NCI-H2029 treated with DMSO at 0.1 percent for 48 hours (cell line): ENCODE measurements at places on chromosomes 4 and X.

DNA sequence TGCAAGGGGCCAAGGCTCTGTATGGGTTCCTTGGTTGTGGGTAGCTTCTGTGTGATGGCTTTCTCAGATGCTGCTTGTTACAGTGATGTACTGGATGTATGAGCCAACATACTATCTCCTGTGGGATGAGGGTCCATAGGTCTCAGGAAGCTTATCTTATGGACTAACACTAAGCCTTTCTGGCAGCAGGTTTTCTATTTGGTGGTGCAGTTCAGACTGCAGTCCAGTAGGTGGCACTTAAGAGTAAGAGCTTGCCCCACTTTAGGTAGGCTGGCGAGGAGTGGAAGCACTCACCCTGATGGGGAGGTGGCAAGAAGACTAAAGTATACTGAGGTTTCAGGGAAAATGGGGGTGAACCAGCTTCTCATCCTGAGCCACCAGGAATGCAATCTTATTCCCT lies 306.7 kb upstream of the MAOA start:
- no peak for DNase-seq

DNA sequence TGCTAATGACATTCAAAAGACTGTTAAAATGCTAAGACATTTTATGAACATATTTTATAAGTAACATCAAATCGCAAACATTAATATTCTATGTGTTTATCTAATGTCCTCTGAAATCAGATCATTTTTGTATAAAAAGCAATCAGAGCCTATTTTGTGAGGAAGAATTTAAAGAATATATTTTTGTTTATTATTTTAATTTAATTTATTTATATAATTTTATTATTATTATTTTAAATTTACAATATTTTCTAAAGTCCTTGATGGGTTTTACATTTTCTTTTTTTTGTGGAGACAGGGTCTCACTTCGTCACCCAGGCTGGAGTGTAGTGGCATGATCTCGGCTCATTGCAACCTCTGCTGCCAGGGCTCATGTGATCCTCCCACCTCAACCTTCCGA lies 262.8 kb downstream of the EPHA5 start:
- DNase-seq, result no peak

DNA sequence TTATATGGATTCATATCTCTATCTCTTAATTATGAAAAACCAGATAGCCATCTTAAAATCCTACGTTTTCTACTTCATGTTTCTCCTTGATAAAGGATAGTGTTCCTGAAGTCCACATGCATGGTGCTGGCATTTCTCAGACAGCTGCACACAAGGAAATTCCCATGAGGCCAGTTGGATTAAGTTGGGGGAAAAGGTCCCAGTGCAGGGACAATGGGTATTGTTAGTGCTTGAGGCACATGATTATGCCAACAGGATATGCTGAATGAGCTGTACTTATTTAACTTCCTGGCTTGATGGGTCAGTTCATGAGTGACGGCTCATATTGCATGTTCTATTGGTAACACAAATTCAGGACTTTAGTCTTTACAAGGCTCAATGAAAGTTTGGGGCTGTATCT lies 913.9 kb upstream of the NDST4 start:
- DNase-seq, result no peak

- DNase-seq, result no peak
Measured at GRCh38 chr4:24971192-24971591, 58.4 kb upstream of the CCDC149 start.

GRCh38 chrX:24619647-24620046 lies 27.5 kb downstream of the PCYT1B start:
- DNase-seq, result no peak

DNA sequence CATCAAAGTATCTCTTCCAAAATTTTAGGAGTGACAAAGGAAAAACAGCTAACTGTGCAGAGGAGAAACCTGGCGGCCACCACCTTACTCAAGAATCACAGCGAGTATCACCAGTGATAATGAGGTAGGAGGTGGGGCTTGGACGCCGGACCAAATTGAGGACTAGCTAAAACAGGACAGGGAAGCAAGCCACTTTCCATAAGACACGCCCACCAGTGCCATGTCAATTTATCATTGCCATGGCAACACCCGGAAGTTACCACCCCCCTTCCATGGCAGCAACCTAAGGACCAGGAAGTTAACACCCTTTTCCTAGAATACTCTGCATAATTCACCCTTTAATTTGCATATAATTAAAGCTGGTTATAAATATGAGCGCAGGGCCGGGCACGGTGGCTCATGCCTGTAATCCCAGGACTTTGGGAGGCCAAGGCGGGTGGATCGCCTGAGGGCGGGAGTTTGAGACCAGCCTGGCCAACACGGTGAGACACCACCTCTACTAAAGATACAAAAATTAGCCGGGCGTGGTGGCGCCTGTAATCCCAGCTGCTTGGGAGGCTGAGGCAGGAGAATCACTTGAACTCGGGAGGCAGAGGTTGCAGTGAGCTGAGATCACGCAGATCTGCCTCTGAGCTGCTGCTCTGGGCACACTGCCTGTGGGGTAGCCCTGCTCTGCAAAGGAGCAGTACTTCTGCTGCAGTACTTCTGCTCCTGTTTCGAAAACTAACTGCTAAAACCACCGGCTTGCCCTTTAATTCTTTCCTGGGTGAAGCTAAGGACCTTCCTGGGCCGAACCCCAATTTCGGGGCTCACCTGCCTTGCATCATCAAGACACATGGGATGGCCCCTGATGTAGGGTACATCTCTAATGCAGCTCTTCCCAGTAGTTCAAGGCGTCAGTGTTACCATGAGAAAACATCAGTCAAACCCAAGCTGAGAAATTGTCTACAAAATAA lies 116.7 kb downstream of the HMX1 start:
- no peak for DNase-seq

DNA sequence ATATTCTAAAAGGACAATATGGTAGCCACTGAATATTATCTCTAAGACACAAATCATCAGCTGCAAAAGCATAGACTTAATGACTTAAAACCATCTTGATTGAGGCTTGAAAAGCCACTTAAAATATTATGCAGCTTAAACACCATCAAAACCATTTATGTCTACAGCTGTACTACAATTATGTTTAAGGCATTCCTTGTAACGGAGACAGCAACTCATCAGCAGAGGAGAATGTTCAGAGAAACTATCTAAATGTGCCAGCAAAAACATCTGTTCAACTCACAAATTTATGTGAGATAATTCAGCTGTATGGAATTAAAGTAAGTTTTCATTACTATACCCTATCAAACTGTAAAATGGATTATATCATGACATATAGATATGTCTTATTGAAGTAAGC lies 147.9 kb upstream of the CTSO start:
- DNase-seq, result no peak

GRCh38 chr4:135338181-135338580 lies 1136.6 kb upstream of the PABPC4L start:
- DNase-seq, result no peak

- DNase-seq, result no peak
Measured at GRCh38 chrX:68415316-68415715, 18.0 kb downstream of the OPHN1 start.

- DNase-seq, result no peak
Measured at GRCh38 chrX:44314259-44314734, 29.2 kb downstream of the EFHC2 start.

GRCh38 chr4:55358668-55359067 lies 12.6 kb downstream of the SRD5A3 start:
- no peak for DNase-seq
